Muscle of back (tissue), 13 donors: ENCODE measurements at places on chromosomes 3 and 15. TPM values are rescaled to one million over a fixed set of nuclear protein-coding genes. Genes with fewer than 3 reads are reported as not detected.

Gene BFSP2
- polyA plus RNA-seq, result not detected

GRCh38 chr15:84402856-84403608 lies 167.5 kb downstream of the GOLGA6L4 start:
- no peak for DNase-seq

Gene CSPG4
- 81.5 TPM for polyA plus RNA-seq

DNA sequence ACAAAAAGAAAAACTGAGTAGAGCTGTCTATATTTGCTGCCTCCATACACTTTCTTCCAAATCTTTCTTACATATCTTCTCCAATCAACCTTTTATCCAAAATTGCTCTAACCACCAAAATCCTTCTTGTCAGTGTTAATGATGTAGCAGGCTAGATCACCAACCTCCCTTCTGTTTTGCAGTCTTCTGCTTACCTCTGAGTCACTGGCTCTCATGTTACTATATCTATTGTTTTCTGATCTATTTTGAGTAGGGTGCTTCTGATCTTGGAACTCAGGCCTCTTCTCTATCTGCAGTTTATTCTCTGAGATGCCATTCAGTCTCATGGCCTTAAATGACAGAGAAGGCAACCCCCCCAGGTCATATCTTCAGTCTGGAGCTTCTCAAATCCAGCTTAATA lies 26.3 kb upstream of the AADAC start:
- no peak for DNase-seq

Gene C3orf85
- polyA plus RNA-seq, result not detected

- DNase-seq, result no peak
Measured at GRCh38 chr15:84934942-84935729, 46.5 kb upstream of the PDE8A start.

Gene P2RY12
- 0.78 TPM for polyA plus RNA-seq

- no peak for DNase-seq
Measured at GRCh38 chr3:13122081-13123012, 49.1 kb upstream of the IQSEC1 start.
